ENCODE measurements at places on chromosomes 3 and 15.
A peak's percentile ranks its signal among the peaks of the same experiment; 100 is the strongest.

- DNase-seq: peak; percentile 72
Observed at GRCh38 chr15:82680200-82681102, 29.2 kb downstream of the AP3B2 start.

GRCh38 chr15:62503451-62503850, 338.4 kb upstream of the C2CD4B start:
- DNase-seq: no peak

DNA sequence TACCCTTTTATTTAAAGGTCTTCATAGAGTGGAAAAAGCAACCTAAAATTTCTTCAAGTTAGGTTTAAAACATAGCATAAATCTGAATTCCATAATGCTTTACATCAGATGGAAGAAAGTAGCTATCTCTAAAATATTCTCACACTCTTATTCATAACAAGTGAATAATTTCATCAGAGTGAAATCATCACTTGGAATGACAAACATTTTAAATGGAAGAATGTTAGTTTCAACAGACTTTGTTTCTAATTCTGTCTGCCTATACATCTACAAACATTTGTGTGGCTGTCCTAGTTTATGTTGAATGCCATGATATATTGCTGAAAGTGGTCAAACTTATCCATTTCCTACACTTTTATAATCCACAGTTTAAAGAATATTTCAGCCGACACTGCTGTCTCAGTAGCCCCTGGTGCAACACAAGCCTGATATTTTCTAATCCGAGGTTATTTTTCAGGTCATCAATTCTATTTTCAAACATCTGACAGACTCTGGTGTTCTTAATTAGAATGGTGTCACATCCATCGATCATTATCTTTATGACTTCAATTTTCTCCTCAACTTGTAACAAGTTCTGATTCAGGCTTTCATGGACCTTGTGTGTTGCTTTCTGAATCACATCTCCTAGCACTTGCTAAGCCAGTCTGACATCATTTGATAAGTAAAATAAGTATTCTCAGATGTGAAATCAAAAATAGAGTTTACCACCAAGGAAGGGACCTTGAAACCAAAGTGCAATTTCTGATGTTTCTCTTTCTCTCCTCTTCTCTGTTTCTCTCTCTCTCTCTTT, 17.1 kb upstream of the CNTN3 start:
- DNase-seq: no peak

DNA sequence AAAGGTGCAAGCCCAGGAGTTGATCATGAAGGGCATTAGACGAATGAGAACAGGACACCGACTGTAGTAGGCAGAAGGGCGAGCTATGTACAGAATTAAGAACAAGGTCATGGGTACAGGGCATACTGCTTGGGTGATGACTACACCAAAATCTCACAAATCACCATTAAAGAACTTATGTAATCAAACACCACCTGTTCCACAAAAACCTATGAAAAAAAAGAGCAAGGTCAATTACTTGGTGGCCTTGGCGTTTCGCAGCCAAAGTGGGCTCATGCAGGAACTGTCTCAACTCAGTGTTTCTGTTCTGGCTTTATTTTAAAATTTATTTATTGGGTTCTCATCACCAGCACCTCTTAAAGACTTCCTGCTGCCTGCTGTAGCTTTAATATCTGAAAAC, 2.1 kb downstream of the KAT2B start:
- no peak for DNase-seq

DNA sequence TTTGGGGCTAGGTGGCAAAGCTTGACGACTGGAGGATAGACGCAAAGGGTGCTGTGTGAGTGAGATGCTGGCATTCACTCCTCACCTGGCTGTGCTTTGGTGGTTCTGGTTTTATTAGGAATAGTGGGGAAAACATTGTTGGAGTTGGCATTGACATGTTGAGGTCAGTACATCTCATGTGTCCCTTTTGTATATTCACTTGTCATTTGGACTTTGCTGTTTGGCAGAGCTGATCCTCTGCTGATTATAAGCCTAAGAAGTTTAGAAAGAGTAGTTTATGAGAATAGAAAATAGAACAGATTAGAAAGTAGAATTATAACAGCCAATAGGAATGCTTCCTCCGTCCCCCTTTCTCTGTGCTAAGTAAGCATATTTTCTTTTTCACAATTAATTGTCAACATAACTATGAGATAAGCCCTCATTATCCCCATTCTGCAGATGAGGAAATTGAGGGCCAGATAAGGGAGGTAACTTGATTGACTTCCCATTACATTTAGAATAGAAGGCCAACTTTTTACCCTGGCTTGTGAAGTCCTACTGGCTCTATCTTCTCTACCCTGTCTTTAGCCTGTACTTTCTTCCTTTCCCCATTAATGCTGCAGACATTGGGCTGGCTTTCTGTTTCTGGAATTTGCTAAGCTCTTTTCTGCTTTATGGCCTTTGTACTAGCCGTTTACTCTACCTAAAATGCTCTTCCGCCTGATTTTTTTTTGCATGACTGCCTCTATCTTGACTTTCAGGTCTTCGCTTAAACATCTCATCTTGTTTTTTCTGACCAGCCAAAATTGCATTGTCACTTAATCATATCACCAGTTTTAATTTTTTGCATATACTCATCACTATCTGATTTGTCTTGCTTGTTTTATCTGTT, 12.8 kb downstream of the ITPR1 start:
- DNase-seq: no peak

GRCh38 chr3:112770032-112770626, 76.5 kb downstream of the CD200R1L start:
- no peak for DNase-seq

- DNase-seq: no peak
Observed at GRCh38 chr3:13891492-13892073, 11.7 kb upstream of the WNT7A start.

- DNase-seq: no peak
Observed at GRCh38 chr3:146746190-146746589, 141.0 kb upstream of the PLSCR5 start.

DNA sequence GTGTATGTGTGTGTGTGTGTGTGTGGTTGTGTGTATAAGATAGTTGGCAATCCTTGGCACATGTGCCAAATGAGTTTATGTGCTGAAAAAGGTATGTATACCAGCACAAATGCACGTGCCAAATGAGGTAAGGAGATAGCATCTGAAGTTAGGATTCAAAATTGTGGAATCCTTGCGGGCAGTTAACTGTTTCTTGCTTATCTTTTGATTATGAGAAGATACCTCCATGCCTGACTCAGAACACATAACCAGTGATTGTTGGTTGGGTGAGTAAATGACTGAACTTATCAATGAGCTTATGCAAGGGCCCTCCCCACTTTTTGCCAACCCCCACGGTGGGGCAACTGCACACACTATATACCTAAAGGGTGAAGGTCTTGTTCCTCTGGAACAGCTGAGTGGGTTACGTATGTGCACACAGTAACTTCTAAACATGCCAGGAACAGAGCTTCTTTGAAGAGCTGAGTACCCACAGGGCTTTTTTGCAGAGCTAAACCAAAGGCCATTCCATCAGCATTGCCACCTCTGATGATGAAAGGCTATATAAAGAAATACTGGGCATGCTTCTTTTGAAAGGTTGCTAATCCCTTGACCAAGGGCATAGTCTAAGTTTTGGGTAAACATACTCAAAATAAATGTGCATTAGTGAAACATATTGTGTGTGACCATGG, 60.1 kb downstream of the MEIS2 start:
- no peak for DNase-seq

- no peak for DNase-seq
Observed at GRCh38 chr3:11228041-11228440, 44.2 kb upstream of the ATG7 start.

DNA sequence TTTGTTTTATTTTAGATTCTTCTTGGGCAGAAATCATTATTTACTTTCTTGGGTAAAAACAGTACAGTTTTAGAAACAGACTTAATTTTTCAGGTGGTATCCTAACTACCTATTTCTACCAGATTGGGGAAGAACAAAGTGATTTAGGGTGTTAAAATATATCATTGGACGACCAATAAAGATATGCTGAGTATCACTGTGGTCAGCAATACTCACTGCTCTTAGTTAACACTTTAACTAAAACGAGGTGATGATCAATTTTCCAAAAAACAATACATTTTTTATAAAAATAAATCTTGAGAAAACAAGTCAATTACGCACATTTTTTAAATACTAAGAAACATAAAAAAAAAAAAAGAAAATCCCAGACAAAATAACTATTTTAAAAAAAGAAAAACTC, 3.6 kb downstream of the COPS2 start:
- no peak for DNase-seq

All from activated T-helper 1 cell treated with Interleukin-2 at 50 U/mL for 16 hours (primary cell).